Activated CD4-positive, alpha-beta T cell treated with anti-CD3 and anti-CD28 coated beads, Interleukin-2, amount 50 U/mL, for 24 hours (primary cell): ENCODE measurements at places on chromosomes 5 and 9.

DNA sequence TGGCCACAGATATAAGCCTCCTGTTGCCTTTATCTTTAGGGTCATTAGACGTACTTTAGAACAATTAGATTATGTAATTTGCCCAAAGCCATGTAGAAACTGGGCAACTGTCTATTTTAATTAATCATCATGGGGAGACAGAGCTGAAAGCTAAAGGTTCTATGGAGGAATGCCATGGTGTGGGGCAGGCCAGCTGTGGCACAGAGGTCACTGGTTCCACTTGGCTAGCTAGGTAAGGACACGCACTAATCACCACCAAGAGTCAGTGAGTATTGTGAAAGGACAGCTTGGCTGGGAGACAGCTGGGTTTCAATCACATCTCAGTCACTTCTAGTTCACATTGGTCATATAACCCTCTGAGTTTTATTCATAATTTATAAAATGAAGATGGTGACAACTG is 81.7 kb downstream of the HMHB1 start:
- DNase-seq, result no peak

- no peak for DNase-seq
These were observed 67.4 kb downstream of the VCAN start for GRCh38 chr5:83538786-83539462.

- no peak for DNase-seq
These were observed 44.8 kb upstream of the TRIM36 start for GRCh38 chr5:115214541-115214940.

- DNase-seq, result no peak
These were observed 5.7 kb downstream of the PCSK5 start for GRCh38 chr9:75896193-75896592.
